Activated CD4-positive, alpha-beta T cell treated with anti-CD3 and anti-CD28 coated beads, Interleukin-2, Interleukin-6, amounts not matched to agents 100 ng/mL and 50 ng/mL, durations not matched to agents 16 hours and 8 hours (primary cell): ENCODE measurements at places on chromosomes 16 and 17.

DNA sequence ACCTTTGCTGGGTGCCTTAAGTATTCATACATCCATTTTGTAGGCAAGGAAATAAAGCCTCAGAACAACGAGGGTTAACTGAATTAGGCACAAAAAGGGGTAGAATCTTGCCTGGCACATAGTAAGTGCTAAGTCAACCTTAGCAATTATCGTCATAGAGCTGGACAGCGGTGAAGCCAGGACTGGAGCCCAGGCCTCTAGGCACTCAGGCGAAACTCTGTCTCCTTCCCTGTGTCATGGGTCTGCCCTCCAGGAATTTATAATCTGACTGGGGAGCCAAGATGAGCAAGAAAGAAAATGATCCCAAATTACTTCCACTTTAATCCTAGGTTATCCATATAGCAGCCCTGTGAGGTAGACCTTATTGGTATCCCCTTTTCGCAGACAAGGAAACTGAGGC lies 61.4 kb downstream of the KATNIP start:
- DNase-seq: no peak

- no peak for DNase-seq
Observed at GRCh38 chr16:87369117-87369765, 14.3 kb downstream of the FBXO31 start.

DNA sequence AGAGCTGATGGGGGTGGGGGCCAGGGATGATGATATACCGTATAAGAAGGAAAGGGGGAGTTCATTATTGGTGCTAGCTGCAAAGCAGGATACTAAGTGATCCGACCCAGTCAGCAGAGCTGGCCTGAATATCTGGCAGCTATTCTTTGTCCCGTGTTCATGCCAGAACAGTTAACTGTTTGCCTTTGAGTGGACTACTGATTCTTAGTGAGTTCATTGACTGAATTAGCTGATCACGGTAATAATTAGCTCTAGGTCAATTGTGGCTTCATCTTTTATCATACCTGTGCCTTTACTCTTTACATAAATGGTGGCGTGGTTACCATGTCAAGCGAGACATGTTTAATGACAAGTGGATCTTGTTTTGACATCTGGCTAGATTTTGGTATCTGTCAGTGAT lies 5.3 kb downstream of the KPNB1 start:
- DNase-seq: no peak

DNA sequence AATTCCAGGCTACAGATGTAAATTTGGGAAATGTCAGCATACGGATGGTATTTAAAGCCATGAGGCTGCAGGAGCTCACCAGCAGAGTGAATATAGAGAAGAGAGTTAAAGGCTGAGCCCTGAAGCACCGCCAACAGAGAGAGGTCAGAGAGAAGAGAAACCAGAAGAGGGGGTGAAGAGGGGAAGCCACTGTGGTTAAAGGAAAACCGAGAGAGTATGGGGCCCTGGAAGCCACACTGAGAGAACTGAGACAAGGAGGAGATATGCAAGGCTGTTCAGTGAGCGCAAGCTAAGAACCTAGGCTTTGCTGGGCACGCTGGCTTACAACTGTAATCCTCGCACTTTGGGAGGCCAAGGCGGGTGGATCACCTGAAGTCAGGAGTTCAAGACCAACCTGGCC lies 24.6 kb downstream of the COPRS start:
- DNase-seq: no peak

GRCh38 chr16:87056083-87056482 lies 261.1 kb downstream of the C16orf95 start:
- no peak for DNase-seq

- peak; percentile 67 for DNase-seq
Observed at GRCh38 chr17:41687828-41688640, 651 bp upstream of the EIF1 start.

DNA sequence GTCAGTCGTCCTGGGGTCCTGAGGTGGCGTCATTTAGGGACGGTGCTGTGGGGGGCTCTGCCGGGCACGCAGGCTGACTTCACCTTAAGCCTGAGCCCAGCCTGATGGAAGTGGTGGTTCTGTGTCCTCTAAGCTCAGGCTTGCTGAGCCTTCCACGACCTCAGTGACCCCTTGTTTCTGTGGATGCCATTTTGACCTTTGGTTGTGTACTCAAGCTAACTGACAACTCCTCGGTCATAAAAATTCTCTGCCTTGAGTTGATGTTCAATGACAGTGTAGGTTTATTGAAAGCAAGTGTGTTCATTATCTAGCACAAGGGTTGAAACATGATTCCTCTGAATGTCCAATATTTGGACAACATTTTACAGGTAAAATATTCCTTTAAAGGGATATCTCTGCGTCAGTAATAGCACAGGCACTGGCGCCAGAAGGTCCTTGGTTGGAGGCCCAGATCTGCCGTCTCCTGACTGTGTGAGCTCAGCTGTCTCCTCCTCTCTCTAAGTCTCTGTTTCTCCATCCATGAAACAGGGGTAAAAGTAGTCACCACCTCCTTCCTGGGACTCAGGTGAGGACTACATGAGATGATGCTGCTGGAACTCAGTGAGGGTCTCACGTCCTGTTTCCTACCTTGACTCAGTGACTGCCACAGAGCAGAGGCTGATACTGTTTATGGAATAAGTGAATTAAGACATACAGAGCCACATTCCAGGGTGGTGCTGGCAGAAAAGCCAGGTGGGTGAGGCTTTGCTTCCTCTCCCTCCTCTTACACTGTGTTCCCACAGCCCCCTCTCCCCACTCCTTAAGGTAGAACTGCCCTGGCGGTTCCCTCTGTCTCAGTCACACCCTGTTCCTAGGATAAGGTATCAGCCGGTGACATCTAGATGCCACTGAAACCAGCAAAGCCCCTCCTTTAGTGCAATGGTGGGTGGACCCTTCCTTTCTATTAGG lies 75.7 kb downstream of the IRF8 start:
- no peak for DNase-seq

DNA sequence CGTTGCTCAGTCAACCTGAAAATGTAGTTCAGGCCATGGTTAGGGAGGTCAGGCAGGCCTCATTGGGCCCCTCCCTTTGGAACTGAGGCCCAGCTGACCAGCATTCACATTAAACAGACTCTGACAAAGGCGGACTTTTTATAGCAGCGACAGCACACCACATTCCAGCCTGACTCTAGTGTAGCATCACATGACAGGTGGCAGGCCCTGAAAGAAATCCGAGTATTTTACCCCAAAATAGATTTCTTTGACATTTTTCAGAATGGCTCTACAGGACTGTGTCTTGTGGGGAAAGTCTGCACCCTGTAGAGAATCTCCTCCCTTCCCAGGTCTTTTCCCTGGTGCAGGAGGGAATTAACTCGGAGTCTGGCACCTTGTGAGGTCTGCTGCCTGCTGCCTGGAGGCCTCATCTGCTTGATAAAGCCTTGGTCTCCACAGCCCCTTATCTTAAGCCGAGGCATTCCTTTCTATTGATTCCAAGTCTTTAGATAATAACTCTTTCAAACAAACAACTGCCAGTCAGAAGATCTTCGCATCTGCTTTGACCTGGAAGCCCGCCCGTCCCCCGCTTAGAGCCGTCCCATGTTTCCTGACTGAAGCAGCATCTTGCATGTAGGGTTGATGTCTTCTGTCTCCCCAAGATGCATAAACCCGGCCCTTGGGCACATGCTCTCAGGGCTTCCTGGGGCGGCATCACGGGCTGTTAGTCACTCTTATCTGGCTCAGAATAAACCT lies 44.0 kb upstream of the CAPN15 start:
- no peak for DNase-seq

GRCh38 chr17:77161953-77162352 lies 21.2 kb downstream of the SEC14L1 start:
- DNase-seq: no peak

DNA sequence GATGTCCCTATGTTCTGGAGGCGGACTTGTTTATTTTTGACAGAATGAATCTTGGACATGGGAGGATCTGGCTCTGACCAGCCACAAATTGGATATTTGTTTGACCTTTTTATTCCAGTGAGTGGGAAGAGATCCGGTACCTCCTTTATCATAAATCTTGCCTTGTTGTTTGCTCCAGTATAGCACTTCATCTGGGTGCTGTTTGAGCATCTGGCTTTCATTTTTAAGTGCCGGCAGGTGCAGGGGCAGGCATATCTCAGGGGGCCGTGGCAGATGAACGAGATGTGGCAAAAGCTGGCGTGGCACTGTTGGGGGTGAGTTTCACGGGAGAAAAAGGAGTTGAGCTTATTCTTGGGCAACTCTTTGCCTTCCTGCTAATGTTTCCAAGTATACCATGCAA lies 37.8 kb downstream of the MSI2 start:
- DNase-seq: no peak

DNA sequence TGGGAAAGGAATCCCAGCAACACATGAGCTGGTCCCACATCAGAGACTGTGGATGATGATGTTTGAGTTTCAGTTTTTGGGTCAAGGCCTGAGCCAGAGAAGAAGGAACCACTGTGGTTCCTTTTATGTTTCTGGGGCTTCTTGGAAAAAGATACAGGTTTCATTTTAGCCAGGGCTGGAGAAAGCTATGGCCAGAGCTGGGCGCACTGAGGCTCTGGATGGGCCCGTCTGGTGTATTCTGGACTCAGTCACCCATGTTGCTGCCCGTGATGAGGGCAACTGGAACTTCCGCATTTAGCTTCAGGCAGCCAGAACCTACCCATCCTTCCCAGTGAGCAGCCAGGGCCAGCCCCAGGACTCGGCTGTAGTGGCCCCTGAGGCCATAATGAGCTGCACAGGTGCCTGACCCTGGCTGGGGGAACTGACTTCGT lies 15.0 kb upstream of the PITPNA start:
- DNase-seq: no peak

GRCh38 chr16:89119166-89119621 lies 25.5 kb downstream of the ACSF3 start:
- DNase-seq: no peak

- no peak for DNase-seq
Observed at GRCh38 chr17:64178011-64178825, 48.3 kb upstream of the ERN1 start.

DNA sequence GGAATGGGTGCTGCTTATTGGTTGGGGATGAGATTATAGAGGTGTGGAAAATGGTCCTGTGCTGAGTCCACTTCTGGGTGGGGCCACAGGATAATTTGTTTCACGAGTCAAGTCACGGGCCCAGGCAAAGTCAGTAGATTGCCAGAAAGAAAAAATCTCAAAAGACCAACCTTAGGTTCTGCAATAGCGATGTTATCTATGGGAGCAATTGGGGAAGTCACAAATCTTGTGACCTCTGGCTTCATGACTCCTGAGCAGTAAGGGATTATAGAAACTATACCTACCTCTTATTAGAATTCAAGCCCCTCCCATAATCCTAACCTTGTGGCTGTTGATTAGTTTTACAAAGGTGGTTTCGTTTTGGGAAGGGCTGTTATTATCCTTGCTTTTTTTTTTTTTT lies 31.4 kb downstream of the WWP2 start:
- DNase-seq: no peak

GRCh38 chr17:77304746-77305473 lies 164.1 kb downstream of the SEC14L1 start:
- no peak for DNase-seq

- no peak for DNase-seq
Observed at GRCh38 chr16:73846007-73846330, 450.6 kb upstream of the PSMD7 start.

- DNase-seq: no peak
Observed at GRCh38 chr16:58196898-58197313, 1.0 kb downstream of the CSNK2A2 start.

DNA sequence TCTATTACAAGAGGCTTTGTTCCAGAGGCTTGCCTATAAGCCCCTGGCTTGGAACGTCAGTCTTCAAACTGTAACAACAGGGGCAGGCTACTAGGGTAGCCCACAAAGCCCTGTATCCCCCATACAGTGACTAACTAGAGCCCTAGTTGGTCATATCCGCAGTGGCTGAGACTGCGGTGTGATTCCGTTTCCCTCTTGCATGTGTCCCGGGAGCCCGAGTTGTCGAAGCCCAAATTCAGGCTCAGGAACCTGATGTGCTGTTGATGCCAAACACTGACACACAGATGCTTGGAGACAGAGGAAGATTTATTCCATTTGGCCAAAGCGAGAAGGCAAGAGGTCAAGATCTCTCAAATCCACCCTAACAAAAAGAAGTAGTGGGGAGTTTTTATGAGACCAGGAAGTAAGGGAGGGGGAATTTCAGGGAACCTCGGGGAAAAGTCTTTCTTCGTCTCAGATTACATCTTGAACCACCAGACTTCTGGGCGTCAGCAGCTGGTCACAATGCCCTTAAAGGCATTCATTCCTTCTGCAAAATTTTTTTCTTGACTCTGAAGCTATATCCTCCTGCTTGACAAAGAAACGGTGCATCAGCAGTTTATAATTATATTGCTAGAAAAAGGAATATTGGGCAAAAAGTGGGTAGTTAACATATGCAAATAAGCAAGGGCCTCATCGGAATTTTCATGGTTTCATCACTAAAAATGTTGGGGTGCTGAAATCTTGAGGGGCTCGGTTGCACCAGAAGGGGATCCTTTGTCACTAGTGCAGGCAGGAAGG lies 879 bp downstream of the SLFN5 start:
- DNase-seq: peak; percentile 66

DNA sequence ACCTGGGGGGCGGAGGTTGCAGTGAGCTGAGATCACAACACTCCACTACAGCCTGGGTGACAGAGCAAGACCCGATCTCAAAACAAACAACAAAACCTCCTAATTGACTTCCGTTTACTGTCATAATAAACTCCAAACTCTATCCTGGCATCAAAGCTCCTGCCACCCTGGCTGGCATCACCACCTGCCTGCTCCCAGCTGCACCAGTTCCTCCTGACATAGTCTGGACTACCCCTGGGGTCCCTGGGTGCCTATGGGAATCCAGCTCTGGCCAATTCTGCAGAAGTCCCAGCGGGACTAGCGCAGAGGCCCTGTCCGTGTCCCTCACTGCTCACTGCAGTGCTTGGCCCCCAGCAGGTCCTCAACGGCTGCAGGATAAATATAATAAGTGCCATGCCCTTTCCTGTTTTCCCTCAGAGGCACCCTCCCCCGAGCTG lies 723 bp downstream of the NTHL1 start:
- no peak for DNase-seq

- no peak for DNase-seq
Observed at GRCh38 chr16:24946155-24946554, 69.0 kb downstream of the ARHGAP17 start.

GRCh38 chr16:30721606-30722005 lies 22.6 kb downstream of the SRCAP start:
- DNase-seq: no peak

DNA sequence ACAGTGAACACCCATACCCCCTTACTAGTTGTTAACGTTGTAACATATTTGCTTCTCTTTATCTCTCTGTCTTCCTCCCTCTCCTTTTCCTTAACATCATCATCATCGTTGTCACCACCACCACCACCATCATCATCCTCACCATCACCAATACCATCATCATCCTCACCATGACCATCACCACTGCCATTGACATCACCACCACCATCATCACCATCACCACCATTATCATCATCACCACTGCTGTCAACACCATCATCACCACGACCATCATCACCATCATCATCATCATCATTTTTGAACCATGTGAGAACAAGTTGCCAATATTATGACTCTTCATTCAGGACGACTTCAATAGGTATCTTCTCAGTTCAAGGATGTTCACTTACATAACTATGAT lies 35.5 kb downstream of the SHISA6 start:
- no peak for DNase-seq
